ENCODE measurements at places on chromosomes 2 and 18.

DNA sequence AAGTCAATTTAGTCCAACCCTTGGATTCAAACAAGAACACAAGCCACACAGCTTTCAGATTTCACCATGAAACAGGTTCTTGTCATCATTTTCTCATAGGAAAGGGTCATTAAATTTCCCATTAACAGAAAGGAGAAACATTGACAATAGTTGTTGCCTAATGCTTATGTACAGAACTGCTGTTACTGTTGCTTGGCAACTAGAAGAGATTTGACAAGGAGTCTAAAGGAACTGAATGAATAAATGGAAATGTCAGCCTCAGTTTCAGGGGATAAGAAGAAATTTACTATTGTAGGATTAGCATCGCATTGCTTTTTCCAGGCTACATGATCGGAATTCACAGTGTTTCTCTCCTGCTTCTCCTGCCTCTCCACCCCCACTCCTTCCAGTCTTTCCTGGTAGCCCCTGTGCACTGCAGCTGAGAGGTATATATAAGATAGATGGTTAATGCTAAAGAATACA is 90.3 kb downstream of the SPATS2L start:
- peak; percentile 61 for DNase-seq

GRCh38 chr2:20706786-20707185 is 39.8 kb downstream of the GDF7 start:
- no peak for DNase-seq

- no peak for DNase-seq
Observed at GRCh38 chr2:232242316-232242715, 136.2 kb upstream of the ALPP start.

DNA sequence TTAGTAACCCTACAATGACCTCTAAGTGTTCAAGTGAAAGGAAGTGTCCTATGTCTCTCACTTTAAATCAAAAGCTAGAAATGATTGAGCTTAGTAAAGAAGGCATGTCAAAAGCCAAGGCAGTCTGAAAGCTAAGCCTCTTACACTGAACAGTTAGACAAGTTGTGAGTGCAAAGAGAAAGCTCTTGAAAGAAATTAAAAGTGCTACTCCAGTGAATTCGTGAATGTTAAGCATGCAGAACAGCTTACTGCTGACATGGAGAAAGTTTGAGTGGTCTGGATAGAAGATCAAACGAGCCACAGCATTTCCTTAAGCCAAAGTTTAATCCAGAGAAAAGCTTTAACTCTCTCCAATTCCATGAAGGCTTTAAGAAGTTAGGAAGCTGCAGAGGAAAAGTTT is 373.7 kb downstream of the NR4A2 start:
- no peak for DNase-seq

DNA sequence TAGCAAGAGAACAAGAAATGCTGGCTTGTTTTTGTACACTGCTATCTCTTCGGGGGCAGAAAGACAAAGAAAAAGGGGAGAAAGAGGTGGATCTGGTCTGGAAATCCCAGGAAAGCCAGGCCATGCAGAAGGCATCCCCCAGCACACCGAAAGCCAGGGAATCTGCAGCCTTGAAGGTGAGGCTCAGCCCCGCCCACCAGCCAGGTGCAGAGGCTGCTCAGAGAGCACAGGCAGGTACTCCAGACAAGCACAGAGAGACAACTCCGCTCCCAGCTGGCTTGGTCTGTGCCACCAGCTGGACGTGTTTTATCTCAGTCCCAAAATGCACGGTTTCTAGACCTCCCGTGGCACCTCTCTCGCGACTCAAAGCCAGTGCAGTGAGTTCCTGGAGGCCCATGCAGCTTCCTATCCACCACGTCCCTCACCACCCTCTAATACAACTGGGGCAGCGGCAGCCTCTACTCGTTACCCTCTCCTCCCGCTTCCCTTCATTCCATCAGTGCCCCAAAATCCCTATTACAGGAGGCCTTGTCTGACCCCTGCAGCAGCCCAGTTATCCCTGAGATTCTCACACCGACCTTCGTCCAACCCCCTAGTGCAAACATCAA is 62.8 kb downstream of the HDAC4 start:
- DNase-seq = no peak

DNA sequence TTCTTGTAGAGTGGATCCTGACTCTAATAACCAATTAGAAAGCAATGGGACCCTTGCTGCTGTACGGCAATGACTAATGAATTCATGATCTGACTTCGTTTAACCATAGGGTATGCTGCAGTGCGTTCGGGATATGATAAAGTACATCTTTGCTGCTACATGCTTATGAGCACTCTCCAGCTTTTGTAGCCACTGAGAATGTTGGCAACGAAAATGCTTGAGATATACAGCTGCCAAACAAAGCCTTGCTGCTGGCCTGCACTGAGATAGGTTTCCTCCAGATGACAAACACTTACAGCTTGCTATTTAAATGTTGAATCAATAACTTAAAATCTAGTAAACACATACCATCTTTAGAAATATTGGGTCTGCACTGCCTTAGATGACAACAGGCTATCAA is 372.4 kb upstream of the SLC8A1 start:
- DNase-seq = no peak

GRCh38 chr2:192283450-192283849 is 88.7 kb upstream of the TMEFF2 start:
- DNase-seq = no peak

GRCh38 chr2:40363631-40364030 is 88.3 kb downstream of the SLC8A1 start:
- DNase-seq = peak; percentile 89

GRCh38 chr18:3513481-3513880 is 63.5 kb downstream of the TGIF1 start:
- no peak for DNase-seq

- no peak for DNase-seq
Observed at GRCh38 chr2:7018282-7018701, 101.1 kb downstream of the RNF144A start.

GRCh38 chr2:2664989-2665833 is 334.1 kb upstream of the MYT1L start:
- DNase-seq = no peak

- DNase-seq = peak; percentile 53
Observed at GRCh38 chr2:235860111-235860510, 308.1 kb downstream of the GBX2 start.

DNA sequence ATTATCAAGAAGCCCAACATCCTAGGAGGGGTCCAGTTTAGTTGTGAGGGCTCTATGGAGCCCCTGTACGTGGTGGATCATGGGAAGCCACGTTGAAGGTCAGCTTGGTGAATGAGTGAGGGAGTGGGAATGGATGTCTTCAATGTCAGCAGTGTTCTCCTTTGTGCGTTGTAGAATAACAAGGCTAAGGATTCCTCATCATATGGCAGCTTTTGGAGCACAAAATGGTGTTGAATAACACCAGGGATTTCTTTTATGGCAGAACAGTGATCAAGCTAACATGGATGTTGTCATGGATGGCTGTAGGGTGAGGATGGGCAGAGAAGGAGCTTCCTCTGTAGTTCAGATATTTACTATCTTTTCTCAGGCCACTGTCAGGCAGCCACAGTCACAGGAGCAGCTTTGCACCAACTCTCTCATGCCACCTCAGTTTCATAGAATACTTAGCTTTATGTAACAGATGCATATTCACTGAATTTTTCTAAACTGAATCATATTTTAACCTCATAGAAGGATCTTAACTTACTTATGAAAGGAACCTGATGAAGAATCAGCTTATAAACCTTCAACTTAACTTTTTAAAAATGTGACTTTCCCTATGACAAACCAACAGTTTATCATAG is 284.5 kb upstream of the EPAS1 start:
- no peak for DNase-seq

GRCh38 chr18:48004577-48004976 is 74.1 kb upstream of the SMAD2 start:
- DNase-seq = no peak

DNA sequence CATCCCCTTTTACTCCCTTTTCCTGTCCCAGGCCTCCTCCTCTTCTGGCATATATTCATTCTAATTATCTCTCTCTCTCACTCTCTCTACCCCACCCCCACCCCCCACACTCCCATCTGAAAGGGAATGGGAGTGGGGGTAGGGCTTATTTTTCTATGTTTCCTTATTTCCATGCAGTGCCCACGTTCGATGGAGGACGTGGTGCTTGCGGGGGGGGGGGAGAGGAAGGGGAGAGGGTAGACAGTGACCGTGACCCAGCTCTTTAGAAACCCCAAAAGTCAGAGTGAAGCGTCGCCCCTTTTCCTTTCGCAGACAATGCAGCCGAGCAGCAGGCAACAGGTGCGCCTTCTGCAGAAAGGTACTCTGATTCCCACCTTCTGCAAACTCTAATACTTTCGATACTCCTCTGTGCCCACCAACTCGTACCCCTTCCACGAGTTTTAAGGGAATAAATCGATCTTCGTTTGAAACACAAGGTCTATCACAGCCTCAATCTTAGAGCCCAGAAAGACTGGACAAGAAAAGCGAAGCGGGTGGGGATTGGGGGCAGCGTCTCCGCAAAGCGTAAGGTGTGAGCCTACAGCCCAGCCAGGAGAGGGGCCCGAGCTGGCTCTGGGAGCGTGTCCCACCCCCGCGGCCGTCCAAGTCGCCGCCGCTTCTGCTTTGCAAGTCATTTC is 891 bp upstream of the NR4A2 start:
- DNase-seq = no peak

DNA sequence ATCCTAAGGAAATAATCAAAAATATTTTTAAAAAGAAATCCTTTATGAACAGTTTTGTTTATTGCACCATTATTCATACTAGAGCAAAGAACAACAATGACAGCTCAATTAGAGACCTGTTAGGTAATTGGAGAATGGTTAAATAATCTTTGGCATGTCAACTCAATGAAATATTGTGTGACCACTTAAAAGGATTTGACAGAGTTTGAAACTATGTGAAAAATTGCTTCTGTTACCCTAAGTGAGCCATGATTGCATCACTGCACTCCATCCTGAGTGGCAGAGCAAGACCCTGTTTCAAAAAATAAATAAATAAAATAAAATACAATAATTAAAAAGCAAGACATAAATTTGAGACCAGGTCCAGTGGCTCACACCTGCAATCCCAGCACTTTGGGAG is 66.1 kb upstream of the ATP8B1 start:
- no peak for DNase-seq

- DNase-seq = no peak
Observed at GRCh38 chr2:110984694-110985490, 135.8 kb upstream of the BCL2L11 start.

- no peak for DNase-seq
Observed at GRCh38 chr2:159160412-159160811, 126.1 kb downstream of the WDSUB1 start.

DNA sequence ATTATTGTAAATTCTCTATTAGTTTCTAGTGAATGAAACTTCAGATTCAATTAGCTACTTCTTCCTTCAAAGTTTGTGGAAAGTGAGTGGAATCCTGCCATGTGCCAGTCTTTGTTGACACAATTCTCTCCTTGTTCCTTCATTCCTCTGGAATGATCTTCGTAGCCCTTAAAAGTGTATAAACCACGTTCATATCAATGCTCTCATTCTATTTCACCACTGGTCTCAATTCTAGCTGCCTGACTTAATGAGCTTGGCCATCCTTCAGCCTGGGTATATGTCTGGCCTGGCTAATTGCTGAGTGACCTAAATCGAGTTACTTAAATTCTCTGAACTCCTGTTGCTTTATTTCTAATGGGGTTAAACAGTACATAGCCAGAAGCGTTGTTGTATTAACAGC is 43.5 kb downstream of the INSIG2 start:
- no peak for DNase-seq

DNA sequence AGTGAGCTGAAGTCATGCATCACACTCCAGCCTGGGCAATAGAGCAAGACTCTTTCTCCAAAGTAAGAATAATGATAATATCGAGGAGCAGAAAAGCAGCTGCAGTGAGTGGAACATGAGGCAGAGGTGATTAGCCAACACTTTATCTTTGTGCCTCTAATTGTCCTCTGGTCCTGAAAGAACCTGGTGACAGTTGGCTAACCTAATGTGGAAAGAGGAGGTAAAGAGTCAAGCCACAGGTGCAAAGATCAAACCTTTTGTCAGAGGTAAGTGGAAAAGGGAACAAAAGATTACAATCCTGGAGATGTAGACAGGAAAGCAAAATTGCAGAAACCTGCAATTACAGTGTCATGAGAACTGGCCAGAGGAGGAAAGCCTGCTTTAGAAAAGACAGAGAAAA is 53.5 kb upstream of the LCLAT1 start:
- no peak for DNase-seq

DNA sequence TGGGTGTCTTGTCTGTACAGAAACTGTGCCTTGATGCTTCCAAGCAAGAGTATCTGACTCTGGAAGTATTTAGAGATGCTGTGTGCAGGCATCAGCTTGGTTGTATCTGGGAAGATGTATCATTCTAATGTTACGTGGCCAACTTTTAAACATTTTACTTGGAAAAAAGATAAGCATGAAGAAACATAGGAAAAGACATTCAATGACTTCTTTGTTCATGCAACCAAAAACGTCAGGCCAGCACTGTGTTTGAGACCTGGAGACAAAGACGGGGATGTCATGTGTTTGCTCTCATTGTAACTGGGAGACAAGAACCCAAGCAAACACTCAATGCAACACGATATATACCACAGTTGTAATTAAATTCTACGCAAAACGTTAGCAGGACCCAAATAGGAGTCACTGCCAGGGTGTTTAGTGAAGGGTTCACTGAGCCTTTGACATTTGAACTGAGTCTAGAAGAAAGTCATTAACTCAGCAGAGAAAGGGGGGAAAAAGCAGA is 8.9 kb upstream of the SESTD1 start:
- DNase-seq = peak; percentile 34

DNA sequence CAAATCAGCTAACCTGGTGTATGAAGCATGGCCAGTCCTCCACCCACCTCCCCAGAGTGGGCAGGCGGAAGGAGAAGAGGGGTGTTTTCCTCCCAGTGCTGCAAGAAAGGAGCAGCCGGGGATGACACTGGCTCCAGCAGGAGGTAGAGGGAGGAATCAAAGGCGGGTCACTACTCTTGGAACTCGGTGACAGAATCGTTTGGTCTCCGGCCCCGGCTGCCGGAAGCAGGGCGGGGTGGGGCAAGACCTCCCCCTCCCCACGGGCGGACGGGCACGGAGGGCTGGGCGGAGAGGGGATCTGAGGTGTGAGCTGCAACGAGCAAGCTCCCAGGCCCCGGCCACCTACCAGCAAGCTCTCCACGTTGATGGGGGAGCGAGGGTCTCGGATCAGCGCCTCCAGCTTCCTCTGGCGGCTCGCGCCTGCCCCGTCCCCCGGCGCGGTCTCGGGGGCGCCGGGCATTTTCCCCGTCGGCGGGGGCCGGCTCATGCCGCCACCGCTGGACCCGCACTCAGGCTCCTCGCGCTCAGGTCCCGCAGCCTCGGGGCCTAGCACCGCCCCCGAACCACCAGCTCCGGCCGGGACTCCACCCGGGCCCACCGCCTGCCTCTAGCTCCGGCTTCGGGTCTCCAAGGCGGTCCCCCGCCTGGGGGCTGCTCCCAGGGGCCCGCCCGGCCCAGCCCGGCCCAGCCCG is 640 bp downstream of the ROCK2 start:
- DNase-seq = peak; percentile 32

DNA sequence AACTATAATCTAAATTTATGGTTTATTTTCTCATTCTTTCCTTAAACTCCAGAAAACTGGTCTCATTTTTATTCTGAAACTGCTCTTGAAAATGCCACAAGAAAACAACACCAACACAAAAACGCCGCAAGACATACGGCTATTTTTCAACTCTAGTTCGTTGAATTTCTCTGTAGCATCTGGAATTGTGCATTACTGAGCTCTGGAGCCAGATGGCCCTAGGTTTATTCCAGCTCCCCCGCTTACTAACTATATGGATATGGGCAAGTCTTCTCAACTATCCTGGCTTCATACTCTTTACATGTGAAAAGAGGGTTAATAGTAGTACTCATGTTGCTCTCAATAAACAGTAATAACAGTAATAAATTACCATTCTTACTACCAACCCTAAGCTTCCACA is 19.9 kb downstream of the FAM98A start:
- DNase-seq = no peak

GRCh38 chr2:7825591-7826312 is 856.1 kb upstream of the ID2 start:
- DNase-seq = peak; percentile 73

All from cardiac fibroblast (primary cell).